ENCODE measurements at places on chromosomes 13 and 19. TPM values are rescaled to one million over a fixed set of nuclear protein-coding genes. Genes with fewer than 3 reads are reported as not detected.

Gene NFIX
- polyA plus RNA-seq, result 11.5 TPM

Gene SOX1
- not detected for polyA plus RNA-seq

Gene UPK1A
- not detected for polyA plus RNA-seq

Gene ZNF491
- 1.1 TPM for polyA plus RNA-seq

DNA sequence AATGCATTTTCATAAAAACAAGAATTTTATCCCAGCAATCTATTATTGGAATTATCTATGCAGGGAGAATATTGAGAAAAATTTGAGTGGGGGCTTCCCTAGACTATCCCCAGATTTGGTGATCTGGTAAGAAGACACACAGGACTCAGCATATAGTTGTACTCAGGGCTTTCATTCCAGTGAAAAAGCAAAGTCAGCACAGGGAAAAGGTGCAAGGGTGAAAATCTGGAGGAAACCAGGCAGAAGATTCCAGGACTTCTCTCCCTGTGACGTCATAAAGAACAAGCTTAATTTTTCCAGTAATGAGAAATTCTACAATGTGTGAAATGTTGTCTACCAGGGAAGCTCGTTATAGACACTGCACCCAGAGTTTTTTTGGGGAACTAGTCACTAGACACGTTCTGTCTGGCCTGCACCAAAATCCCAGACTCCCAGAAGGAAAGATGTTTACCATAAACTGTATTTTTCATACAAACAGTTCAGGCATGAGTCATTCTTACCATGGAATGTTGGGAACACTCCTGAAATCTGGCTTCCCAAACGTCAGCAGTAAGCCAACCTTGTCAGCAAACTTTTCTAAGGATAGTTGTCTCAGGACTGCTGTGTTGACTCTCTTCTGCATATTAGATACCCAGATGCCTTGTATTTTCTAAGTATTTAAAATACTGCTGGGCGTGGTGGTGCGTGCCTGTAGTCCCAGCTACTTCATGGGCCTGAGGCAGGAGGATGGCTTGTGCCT lies 107.4 kb downstream of the DNAJC3 start:
- H3K27ac ChIP-seq, result peak overlapping the region; percentile 13
- peaks cover 50% of the 10 kb centered on the region for H3K4me1 ChIP-seq
- H3K4me3 ChIP-seq, result no peak overlapping the region

DNA sequence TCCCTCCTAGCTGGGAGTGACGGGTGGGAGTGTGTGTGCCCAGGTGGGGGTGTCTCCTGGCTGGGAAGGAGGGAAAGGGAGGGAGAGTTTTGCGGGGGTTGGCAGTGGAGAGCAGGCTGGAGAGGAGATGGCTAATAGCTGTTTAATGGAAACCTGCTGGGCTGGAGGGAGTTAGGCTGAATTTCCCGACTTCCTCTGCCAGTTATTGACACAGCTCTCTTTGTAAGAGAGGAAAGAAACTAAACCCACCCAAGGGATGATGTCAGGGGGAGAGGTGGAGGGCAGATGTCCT lies 10.2 kb upstream of the ILF3 start:
- H3K27me3 ChIP-seq, result no peaks in the 10 kb centered on the region
- peaks cover 41% of the 10 kb centered on the region for H3K4me1 ChIP-seq
- DNase-seq, result no peak
- no peak overlapping the region for H3K4me3 ChIP-seq
- H3K36me3 ChIP-seq, result peaks cover 49% of the 10 kb centered on the region
- peak overlapping the region; percentile 49 for H3K27ac ChIP-seq

- H3K36me3 ChIP-seq, result no peaks in the 10 kb centered on the region
- no peak overlapping the region for H3K4me3 ChIP-seq
Measured at GRCh38 chr13:46324976-46325375, 62.1 kb downstream of the RUBCNL start.

GRCh38 chr19:50705422-50706019 lies 14.1 kb downstream of the SHANK1 start:
- no peaks in the 10 kb centered on the region for H3K4me1 ChIP-seq
- H3K27me3 ChIP-seq, result peaks cover 84% of the 10 kb centered on the region
- H3K27ac ChIP-seq, result no peak overlapping the region
- no peaks in the 10 kb centered on the region for H3K36me3 ChIP-seq
- no peak for DNase-seq
- no peak overlapping the region for H3K4me3 ChIP-seq

- DNase-seq, result no peak
- H3K4me1 ChIP-seq, result peaks cover 12% of the 10 kb centered on the region
- no peaks in the 10 kb centered on the region for H3K27me3 ChIP-seq
- H3K27ac ChIP-seq, result no peak overlapping the region
- peaks cover 100% of the 10 kb centered on the region for H3K36me3 ChIP-seq
Measured at GRCh38 chr13:114256547-114256946, 21.9 kb downstream of the CDC16 start.

DNA sequence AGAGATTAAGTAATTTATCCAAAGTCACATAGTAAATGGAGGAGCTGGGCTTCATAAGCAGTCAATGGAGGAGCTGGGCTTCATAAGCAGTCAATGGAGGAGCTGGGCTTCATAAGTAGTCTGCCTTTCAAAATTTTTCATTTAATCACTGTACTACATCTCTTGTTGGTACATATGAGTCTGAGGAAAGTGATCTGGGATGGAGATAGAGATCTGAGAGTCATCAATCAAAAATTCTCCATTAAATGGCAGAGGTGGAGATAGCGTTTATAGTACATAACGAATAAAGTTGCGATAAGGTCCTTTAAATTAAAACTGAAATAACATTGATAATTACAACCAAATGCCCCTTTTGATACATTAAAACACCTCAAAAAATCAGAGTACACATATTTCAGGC lies 189.3 kb downstream of the KLF5 start:
- no peaks in the 10 kb centered on the region for H3K27me3 ChIP-seq
- H3K36me3 ChIP-seq, result no peaks in the 10 kb centered on the region
- H3K27ac ChIP-seq, result no peak overlapping the region

DNA sequence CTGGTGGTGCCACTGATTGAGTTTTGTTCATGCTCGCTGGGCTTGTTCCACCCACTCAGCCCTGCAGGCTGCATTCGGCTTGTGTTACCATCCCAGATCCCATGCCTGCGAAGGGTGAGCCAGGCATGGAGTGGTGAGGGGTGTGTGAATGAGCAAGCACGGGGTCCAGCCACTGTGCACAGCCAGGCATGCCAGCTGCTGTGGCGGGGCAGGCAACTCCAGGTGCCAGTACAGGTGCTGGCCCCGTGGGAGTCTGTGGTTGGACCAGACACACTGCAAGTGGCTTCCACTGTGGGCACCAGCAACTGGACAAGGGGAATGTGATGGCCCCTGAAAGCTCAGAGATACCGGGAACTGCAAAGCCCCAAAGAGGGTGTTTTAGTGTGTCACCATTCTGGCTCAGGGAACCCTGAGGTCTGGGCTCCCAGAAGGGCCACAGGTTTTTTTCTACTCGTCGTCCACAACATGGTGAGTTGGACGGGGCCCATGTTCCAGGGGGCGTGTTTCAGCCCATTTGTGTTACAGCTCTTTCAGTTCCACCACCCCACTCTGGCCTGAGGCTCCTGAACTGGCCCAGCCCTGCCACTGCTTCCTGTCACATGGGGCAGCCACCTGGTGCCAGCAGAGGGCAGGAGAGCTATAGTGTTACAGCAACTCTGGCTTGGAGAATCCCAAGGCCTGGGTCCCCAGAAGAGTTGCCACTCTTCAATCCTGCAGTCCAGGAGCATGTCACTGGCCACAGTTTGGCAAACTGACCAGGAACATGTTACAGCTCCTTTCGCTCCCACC lies 217.0 kb upstream of the OBI1 start:
- no peak overlapping the region for H3K4me3 ChIP-seq
- no peaks in the 10 kb centered on the region for H3K4me1 ChIP-seq
- no peaks in the 10 kb centered on the region for H3K27me3 ChIP-seq
- no peak for DNase-seq
- no peak overlapping the region for H3K27ac ChIP-seq

- no peaks in the 10 kb centered on the region for H3K27me3 ChIP-seq
- peaks cover 6% of the 10 kb centered on the region for H3K4me1 ChIP-seq
- DNase-seq, result no peak
- no peak overlapping the region for H3K4me3 ChIP-seq
Measured at GRCh38 chr19:57688011-57688763, 6.4 kb downstream of the ZNF551 start.

DNA sequence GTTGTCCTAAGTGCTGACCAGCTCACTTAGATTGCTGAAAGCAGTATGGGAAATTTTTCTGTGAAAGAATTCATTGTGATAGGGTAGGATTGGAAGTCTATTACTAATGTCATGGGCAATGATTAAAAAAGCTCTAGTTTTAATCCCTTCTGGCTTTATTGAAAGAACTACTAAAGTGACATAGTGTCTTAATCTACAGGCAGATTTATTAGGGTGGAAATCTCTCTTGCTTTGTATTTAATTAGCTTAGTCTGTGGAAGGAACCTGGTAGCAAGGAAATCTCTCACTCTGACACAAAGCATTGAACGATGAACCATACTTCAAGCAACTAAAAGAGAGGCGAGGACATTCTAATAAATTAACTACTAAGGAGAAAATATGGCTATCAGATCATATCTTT lies 1029.2 kb upstream of the PCDH20 start:
- no peak overlapping the region for H3K27ac ChIP-seq
- H3K27me3 ChIP-seq, result no peaks in the 10 kb centered on the region
- H3K4me3 ChIP-seq, result no peak overlapping the region
- no peaks in the 10 kb centered on the region for H3K4me1 ChIP-seq
- H3K36me3 ChIP-seq, result no peaks in the 10 kb centered on the region

DNA sequence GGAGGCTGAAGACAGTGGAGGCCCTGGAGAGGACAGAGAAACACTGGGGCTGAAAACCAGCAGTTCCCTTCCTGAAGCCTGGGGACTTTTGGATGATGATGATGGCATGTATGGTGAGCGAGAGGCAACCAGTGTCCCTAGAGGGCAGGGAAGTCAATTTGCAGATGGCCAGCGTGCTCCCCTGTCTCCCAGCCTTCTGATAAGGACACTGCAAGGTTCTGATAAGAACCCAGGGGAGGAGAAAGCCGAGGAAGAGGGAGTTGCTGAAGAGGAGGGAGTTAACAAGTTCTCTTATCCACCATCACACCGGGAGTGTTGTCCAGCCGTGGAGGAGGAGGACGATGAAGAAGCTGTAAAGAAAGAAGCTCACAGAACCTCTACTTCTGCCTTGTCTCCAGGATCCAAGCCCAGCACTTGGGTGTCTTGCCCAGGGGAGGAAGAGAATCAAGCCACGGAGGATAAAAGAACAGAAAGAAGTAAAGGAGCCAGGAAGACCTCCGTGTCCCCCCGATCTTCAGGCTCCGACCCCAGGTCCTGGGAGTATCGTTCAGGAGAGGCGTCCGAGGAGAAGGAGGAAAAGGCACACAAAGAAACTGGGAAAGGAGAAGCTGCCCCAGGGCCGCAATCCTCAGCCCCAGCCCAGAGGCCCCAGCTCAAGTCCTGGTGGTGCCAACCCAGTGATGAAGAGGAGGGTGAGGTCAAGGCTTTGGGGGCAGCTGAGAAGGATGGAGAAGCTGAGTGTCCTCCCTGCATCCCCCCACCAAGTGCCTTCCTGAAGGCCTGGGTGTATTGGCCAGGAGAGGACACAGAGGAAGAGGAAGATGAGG lies 1.5 kb downstream of the PPP1R15A start:
- peak overlapping the region; percentile 96 for H3K4me3 ChIP-seq
- H3K4me1 ChIP-seq, result peaks cover 65% of the 10 kb centered on the region
- DNase-seq, result peak; percentile 63
- no peaks in the 10 kb centered on the region for H3K27me3 ChIP-seq
- H3K27ac ChIP-seq, result peak overlapping the region; percentile 99
- peaks cover 49% of the 10 kb centered on the region for H3K36me3 ChIP-seq

- H3K4me1 ChIP-seq, result peaks cover 18% of the 10 kb centered on the region
- DNase-seq, result no peak
- no peak overlapping the region for H3K27ac ChIP-seq
- peaks cover 74% of the 10 kb centered on the region for H3K27me3 ChIP-seq
- no peak overlapping the region for H3K4me3 ChIP-seq
Measured at GRCh38 chr19:55147545-55148251, 1.3 kb downstream of the TNNT1 start.

GRCh38 chr13:97238432-97238831 lies 16.3 kb downstream of the MBNL2 start:
- no peaks in the 10 kb centered on the region for H3K27me3 ChIP-seq
- peaks cover 71% of the 10 kb centered on the region for H3K4me1 ChIP-seq
- no peak overlapping the region for H3K4me3 ChIP-seq
- H3K27ac ChIP-seq, result peak overlapping the region; percentile 22
- DNase-seq, result no peak
- H3K36me3 ChIP-seq, result no peaks in the 10 kb centered on the region

DNA sequence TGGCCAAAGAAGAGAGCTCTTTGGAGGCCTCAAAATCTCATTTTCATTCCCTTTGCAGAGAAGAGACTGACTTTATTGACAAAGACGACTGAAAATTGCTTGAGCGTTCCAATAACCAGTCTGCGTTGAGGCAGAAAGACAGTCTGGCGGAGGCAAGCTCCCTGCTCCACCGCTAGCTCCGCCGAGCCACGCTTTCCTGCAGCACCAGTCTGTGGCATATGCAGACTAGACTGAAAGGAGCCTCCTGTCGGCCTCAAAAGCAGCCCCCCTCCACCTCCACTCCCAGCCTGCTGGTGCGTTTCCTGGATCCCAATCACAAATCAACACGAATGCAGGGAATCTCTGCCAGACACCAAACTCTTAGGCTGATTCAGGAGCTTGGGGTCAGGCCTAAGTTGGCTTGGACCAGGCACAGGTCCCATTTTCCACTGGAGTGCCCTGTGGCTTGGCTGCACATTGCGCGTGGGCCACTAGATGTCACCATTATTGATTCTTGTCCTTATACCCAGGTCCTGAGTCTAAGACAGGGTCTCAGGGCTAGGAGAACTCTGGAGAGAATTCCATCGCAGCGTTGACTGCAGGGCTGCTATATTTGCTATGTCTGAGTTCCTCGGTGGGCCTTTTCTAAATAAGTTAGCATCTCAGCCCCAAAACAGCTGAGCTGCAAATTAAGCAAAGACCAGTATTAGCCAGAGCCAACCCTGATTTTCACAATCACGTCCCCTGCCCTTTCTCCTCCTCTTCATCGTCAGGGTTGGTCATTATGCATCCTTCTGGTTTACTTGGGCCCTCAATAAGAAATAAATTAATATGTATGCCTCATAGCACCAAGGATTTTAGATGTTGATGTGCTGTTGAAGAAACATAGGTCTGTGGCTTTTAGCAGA lies 5.2 kb upstream of the ZNF507 start:
- peak overlapping the region; percentile 71 for H3K27ac ChIP-seq
- peak; percentile 75 for DNase-seq
- H3K27me3 ChIP-seq, result no peaks in the 10 kb centered on the region
- H3K4me3 ChIP-seq, result no peak overlapping the region
- no peaks in the 10 kb centered on the region for H3K36me3 ChIP-seq

DNA sequence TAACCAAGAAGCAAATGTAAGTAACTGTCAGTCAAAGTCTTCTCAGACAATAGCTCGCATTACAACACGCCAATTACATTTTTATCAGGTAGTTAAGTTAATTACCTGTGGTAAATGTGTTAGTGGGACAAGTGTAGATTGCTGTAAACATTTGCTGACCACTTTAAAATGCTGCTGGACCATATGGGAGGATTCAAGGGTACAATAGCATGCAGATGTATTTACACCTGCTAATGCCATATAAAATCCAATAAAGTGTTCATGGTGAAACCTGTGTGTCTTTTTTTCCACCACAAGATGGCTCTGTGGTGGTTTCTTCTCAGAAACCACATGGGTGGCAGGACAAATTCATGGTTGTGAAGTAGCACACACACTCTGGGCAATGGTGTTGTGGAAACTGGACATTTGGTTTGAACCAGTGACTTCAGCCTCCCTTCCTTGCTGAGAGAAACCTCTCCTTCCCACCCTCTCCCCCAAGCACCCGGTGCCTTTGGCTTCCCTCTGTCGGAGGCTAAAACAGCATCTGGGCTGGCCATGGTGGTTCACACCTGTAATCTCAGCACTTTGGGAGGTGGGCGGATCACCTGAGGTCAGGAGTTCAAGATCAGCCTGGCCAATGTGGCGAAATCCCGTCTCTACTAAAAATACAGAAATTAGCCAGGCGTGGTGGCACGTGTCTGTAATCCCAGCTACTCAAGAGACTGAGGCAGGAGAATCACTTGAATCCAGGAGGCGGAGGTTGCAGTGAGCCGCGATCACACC lies 18.1 kb upstream of the GTF3A start:
- H3K27ac ChIP-seq, result peak overlapping the region; percentile 79
- no peak for DNase-seq
- H3K27me3 ChIP-seq, result no peaks in the 10 kb centered on the region

Data from stomach (tissue), 19 donors.